ENCODE measurements at places on chromosomes 16 and 17. TPM values are rescaled to one million over a fixed set of nuclear protein-coding genes. Genes with fewer than 3 reads are reported as not detected.

GRCh38 chr17:83154311-83155127 lies 75.1 kb downstream of the METRNL start:
- no peak for DNase-seq

DNA sequence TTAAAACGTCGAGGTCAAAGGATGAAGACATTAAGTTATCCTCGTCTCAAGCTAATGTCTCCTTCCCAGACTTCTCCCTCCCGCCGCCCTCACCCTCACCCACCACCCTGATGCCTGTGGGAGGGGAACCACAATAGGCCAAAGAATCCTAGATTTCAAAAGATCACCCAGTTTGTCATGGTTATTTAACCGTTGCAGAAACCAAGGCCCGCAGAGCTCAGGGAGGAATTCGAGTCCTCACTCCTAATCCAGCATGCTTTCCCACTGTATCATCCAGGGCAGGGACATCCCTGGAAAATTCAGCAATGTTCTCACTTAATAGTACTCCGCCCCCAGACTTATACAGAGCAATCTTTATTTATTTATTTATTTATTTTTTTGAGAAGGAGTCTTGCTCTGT lies 41.8 kb upstream of the MYH10 start:
- no peak for DNase-seq

MLST8 gene
- total RNA-seq, result 32.6 TPM

- DNase-seq, result no peak
Observed at GRCh38 chr17:63531022-63531965, 8.1 kb downstream of the KCNH6 start.

DNA sequence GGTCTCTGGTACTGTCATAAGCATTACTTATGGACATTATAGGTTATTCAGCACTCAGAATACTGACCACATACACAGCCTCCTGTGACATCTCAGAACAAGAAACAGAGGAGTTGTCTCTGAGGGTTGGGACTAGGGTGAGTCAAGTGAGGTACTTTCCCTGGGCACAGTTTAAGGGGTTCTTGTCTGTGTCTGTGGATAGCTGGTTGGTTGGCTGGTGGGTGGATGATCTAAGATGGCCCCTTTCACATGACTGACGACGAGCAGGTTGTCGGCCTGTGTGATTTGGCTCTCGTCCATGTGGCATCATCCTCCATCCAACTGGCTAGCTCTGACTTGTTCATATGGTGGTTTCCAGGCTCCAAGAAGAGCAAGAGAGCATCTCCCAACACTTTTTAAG lies 163.9 kb downstream of the PRKCB start:
- DNase-seq, result no peak

- DNase-seq, result peak; percentile 70
Observed at GRCh38 chr17:82242977-82243647, 14.3 kb downstream of the SLC16A3 start.

Measured in astrocyte (in vitro differentiated cells and primary cell).